ENCODE measurements at places on chromosomes 13 and 19.

DNA sequence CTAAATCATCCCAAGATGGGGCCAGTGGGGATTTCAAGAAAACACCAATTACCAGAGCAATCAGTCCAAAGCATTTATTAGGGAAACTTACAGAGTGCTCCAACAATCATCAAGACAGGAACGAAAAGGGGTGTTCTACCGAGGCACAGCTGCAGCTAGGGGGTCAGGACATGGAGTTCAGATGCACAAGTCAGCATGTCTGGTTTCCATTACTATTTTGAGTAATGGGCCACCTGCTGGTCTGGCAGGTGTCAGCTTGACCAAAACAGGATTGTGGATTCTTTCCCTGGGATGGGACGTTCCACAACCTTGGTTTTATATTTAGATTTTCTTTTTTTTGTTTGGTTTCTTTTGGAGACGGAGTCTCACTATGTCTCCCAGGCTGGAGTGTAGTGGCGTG is 3.9 kb upstream of the UBL5 start:
- no peak for DNase-seq

DNA sequence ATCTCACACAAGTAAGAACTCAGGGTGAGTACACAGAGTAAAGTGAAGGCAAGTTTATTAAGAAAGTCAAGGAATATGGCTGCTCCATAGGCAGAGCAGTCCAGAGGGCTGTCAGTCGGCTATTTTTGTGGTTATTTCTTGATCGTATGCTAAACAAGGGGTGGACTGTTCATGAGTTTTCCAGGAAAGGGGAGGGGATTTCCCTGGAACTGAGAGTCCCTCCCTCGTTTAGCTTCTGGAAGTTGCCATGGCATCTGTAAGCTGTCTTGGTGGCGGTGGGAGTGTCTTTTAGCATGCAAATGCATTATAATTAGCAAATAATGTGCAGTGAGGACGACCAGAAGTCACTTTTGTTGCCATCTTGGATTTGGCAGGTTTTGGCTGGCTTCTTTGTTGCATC is 5.8 kb upstream of the VSTM1 start:
- no peak for DNase-seq

DNA sequence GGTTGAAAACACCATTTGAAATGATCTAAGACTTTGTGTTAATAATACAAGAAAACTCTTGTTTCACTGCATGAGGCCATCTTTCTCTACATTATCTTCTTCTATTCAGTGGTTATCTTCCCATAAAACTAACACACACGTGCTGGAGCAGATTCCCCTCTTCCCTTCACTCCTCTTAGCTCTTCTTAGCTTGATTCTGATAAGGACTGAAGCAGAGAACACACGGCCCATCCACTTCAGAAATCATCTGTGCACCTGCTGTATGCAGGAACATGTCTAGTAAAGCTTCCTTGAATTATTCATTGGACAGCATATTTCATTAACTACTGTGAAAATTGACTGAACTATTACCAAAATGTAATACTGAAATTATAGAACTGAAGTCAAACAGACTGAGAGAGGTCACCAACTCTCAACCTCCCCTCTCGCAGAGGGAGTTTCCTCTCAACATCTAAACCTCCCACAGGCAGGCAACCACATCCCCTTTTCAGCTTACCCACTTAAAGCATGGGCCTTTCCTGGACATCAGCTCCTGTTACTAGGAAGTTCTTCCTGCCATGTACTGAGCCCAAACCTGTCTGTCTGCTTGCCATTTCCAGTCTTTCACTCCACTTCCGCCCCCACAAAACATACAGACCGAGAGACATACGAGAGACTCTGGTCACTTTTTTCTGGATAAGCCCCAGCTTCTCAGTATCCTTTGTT is 113.9 kb downstream of the CRYL1 start:
- no peak for DNase-seq

DNA sequence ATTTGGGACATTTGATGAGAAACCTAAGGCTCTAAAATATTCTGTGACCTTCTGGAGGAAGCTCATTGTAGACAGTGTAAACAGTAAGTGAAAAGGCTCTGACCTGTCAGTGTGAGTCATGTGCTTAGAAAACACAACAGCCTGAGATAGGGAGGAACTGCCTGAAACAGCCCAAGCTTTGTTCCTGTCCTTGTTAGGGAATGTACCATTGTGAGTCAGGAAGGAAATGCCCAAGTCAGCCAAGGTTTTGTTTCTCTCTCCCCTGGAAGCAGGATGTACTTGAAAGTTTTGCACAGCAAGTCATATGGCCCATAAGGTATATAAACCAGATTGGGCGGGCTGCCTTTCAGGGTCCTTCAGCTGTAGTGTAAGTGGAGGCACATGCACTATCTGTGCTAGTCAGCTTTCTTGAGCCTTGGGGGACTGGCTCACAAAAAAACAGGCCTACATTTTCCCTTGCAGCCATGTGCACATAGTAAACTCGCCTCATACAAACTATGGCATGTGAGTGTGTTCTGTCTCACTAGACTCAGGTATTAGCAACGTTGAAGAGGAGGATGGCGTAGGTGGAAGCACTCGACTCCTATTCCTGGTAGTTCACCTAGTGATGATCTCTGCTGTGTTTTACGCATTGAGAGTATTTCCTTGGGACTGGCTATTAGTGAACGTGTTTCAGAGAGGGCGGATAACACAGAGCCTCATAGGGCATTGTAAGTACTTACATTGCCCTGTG is 141.2 kb upstream of the KLHL1 start:
- DNase-seq, result no peak

DNA sequence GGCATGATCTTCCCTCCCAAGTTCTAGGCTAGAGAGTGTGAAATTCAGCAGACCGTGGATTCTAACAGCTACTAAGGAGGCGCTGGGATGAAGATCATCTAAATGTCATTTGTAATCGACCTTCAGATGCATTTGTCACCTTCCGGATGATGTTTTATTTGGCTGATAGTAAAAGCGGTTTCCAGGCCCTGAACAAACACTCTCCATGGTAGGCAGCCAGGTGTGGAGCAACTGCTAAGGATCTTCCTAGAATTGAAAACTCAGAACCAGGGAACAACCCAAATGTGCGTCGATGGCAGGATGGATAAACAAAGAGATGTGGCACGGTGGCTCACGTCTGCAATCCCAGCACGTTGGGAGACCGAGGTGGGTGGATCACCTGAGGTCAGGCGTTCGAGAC is 107.2 kb upstream of the CACNA1A start:
- no peak for DNase-seq

All from bone marrow (tissue), 2 donors.